ENCODE measurements at places on chromosomes 16 and 17. TPM values are rescaled to one million over a fixed set of nuclear protein-coding genes. Genes with fewer than 3 reads are reported as not detected.

The NOS2 gene
- total RNA-seq, result 0.04 TPM

The CDH1 gene
- total RNA-seq, result 84.4 TPM

The RGS11 gene
- total RNA-seq, result 0.21 TPM

The KRT16 gene
- 4.8 TPM for total RNA-seq

The ASB16 gene
- not detected for total RNA-seq

The AKAP1 gene
- total RNA-seq, result 28.6 TPM

- DNase-seq, result no peak
Measured at GRCh38 chr17:49676276-49676868, 1.5 kb downstream of the SPOP start.

GRCh38 chr16:57576429-57576870 is 34.0 kb downstream of the ADGRG5 start:
- DNase-seq, result peak; percentile 10

GRCh38 chr17:2962236-2962635 is 101.2 kb downstream of the OR1D5 start:
- DNase-seq, result no peak

GRCh38 chr17:64171041-64171440 is 41.1 kb upstream of the ERN1 start:
- no peak for DNase-seq

GRCh38 chr16:9176547-9177418 is 85.3 kb downstream of the HAPSTR1 start:
- no peak for DNase-seq

DNA sequence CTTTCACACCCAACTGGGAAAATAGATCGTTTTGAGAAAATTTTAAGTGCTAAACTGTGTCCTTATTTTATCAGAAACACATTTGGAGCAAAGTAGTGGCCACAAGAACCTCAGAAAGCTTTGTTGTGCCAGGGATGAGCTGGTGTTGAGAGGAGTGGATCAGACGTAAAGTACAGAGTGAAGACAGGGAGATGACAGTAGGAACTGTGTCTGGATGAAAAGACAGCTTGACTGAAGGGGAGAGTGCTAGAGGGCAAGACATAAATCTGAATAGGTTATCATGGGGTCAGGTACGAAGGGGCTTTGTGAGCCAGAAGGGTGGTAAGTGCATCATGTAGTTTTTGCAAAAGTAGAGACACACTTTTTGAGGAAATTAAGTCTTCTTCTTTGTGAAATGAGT is 39.3 kb upstream of the CARMIL2 start:
- no peak for DNase-seq

DNA sequence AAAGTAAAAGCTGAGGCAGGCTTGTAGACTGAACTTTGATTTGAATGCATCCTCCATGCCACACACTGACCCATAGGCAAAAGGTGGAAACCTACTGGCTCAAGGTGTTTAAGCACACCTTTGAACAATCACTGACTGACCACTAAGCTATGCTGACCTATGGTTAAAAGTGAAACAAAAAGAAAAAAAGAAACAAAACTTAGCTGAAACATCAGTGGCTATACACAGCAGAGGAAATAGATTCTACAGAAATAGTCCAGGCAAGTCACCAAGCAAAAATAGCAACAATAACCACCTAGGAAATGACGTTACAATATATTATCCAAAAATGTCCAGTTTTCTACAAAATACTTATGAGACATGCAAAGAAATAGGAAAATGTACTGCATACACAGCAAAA is 60.2 kb downstream of the RPGRIP1L start:
- no peak for DNase-seq

GRCh38 chr17:8185582-8186445 is 4.2 kb downstream of the BORCS6 start:
- DNase-seq, result no peak

- no peak for DNase-seq
Measured at GRCh38 chr16:83907111-83907510, 8.2 kb downstream of the MLYCD start.

DNA sequence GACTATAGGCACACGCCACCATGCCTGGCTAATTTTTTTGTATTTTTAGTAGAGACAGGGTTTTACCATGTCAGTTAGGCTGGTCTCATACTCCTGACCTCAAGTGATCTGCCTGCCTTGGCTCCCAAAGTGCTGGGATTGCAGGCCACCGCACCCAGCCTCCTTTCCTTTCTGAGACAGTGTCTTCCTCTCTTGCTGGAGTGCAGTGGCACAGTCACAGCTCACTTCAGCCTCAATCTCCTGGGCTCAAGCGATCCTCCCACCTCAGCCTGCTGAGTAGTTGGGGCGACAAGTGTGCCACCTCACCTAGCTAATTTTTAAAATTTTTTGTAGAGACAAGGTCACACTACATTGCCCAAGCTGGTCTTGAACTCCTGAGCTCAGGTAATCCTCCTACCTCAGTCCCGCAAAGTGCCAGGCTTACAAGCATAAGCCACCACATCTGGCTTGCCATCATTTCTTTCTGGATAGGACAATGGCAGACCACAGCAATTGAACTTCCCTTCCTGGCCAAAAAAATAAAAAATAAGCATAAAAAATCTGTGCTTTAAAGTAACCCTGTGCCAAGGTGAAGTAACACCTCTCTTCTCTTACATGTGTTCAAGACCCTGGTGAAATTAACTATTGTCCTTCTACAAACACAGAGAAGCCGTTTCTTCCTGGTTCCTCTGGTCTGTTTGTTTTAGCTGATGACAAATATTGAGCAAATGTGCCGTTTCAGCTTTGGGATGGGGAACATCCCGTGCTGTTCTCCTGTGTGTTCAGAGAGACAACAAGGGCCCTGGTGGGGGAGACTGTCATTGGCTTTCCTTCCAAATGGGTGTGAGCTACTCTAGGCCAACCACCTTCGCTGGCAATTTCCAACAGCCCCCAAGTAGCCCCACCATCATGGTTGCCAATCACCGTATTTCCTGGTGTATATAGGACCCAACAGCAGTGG is 60.2 kb downstream of the EMP2 start:
- no peak for DNase-seq

DNA sequence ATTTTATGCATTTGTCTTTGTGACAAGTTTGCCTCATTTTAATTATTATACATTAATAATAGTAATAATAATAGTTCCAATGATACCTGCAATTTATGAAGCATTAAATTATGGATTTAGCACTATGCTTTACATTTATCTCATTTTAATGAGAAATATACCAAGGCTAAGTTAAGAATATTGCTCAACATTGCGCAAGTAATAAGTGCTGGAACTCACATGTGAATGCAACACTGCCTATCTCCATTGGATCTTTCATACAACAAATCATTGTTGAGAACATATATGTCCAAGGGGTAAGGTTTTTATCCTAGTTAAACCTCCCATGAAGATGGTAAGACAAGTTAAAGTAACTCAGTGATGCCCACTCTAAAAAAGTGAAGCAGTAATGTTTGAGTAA is 703.7 kb upstream of the SOX9 start:
- DNase-seq, result no peak

- DNase-seq, result no peak
Measured at GRCh38 chr17:62619417-62620155, 7.9 kb upstream of the MRC2 start.

- no peak for DNase-seq
Measured at GRCh38 chr17:79541056-79541850, 69.6 kb downstream of the RBFOX3 start.

DNA sequence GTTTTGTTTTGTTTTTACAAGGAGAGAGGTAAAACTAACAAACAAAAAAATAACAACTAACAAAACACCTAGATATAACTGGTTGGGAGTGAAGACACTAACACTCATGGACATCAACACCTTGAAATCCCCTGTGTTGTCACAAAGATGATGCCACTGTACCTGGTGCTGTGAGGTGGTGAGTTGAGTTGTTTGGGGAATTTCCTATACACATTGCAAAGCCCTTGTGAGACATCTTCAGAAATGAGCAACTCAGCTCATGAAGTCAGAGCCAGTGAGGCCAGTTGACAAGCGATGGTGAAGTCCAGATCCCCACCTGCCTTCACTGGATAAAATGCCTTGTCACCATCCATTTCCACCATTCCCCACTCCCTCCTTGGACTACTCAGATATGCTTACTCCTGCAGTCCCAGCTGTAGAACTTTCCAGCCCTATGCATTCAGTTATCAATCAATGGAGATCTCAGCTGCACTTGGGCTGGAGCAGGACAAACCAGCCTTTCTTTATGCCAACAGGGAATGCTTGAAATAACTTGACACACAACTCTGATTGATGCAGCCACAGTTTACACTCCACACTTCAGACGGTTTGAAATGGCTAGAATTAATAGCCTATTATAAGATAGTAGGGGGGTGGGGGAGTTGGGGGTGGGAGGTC is 22.2 kb downstream of the ANKFN1 start:
- DNase-seq, result no peak

- no peak for DNase-seq
Measured at GRCh38 chr17:27525316-27525715, 69.1 kb downstream of the KSR1 start.

All from kidney epithelial cell (primary cell).